Hepatic stellate cell (primary cell): ENCODE measurements at places on chromosomes 12 and 14.
A peak's percentile ranks its signal among the peaks of the same experiment; 100 is the strongest.

- DNase-seq = no peak
Measured at GRCh38 chr12:126830778-126831680, 1435.9 kb upstream of the TMEM132C start.

GRCh38 chr12:88889326-88890110, 309.2 kb upstream of the KITLG start:
- DNase-seq = no peak

DNA sequence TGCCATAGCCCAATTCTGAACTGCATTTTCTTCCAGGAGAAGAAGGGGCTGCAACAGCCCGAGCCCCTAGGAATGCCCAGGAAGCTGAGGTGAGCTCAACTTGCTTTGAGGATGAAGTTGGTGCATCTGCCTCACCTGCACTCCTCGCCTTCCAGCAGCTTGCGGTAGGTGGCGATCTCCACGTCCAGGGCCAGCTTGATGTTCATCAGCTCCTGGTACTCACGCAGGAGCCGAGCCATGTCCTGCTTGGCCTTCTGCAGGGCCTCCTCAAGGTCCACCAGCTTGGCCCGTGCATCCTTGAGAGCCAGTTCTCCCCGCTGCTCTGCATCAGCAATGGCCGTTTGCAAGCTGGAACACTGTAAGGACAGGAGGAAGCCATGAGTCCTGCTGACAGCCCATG, 6.0 kb downstream of the KRT75 start:
- DNase-seq = no peak

GRCh38 chr14:61350427-61351270, 29.3 kb downstream of the PRKCH start:
- DNase-seq = no peak

DNA sequence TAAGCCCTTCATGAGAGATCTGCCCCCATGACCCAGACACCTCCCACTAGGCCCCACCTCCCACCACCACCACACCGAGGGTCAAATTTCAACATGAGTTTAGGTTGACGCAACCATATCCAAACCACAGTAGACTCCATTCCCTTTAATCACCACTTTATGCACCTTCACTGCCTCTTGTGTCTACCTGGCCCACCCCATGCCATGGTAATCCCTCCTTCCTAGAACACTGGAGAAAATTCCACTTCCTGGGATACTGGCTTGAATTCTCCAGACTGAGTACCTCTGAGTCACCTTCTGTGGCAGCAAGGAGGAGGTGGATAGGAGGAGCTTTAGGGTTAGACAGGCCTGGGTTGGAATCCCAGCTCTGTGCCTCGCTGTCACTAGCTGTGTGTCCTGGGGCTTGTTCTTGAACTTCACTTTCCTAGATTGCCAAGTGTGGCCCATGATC, 26.1 kb upstream of the CIPC start:
- peak; percentile 32 for DNase-seq

- DNase-seq = no peak
Measured at GRCh38 chr14:52640137-52640536, 55.2 kb downstream of the ERO1A start.

DNA sequence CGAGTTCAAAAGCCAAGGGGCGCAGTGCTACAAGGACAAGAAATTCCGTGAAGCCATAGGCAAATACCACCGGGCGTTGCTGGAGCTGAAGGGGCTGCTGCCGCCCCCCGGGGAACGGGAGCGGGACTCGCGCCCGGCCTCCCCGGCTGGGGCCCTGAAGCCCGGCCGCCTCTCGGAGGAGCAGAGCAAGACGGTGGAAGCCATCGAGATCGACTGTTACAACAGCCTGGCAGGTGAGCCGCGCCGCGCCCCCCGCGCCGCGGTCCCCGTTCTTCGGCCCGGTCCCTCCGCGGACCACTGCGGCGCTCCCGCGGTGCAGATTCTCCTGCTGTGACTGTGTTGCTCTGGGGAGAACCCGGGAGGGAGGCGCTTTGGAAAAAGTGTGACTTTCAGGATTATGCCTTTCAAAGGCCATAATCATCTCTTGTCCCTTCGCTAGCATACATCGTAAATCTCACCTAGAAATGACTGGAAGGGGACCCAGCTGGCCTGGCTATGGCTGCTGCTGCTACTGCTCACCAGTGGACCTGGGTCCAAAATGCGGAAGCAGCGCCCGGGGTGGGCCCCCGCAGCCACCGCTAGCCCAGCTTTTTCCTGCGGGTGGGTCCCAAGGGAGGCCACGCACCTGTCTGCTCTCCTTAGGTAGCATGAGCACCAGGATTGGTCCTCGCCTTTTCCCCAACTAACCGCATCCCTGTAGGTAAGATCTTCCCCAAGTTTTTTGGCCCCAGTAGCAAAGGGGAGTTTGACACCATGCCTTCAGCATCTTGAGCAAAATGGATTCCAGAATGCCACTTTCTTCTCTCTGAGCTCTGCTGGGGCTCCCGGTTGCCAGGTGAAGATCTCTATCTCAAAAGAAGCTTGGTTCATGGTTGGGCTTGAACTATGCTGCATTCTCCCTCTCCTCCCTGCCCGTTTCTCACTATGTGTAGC, 853 bp downstream of the TTC9 start:
- DNase-seq = no peak

GRCh38 chr14:38758661-38759060, 344.4 kb downstream of the SEC23A start:
- no peak for DNase-seq

DNA sequence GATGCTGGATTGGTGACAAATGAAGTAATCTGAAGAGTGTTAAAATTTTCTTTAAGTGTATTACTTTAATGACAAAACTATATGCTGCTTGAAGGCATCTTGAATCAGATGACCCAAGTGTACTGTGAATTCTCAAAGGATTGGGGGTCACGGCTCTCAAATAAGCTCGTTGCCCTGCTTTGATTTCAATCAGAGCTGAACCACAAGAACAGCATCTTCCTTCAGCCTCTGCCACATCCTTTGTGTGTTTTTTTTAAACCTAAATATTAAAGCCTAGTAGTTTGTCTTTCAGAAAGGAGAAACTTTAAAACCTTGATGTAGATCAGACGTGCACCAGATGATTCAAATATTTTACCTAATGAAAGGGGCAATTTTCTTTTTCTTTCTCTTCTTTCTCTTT, 11.7 kb downstream of the ELK3 start:
- DNase-seq = no peak

GRCh38 chr14:85280074-85280473, 249.9 kb upstream of the FLRT2 start:
- DNase-seq = no peak

DNA sequence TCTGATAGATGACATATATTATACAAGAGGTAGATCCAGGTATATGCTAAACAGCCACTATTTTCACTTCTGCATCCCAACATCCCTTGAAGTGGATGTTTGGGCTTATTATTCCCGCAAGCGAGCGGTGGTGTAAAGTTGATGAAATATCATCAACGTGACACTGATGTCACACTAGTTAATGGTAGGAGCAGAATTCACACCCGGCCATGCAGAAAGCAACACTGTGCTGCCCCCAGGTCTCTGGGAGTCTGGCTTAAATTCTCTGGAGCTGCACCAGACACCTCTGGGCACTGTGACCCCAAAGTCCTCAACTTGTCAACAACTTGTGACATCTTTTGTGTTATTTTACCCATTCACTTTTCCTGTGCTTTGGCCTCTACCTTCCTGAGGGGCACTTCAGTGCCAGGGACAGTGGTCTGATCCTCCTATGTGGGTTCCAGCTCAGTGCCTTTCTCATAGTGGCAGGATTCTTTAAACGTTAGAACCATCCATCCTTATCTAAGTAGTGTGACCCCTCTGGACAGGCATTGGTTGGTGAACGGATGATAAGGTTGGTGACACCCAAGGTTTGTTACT, 952 bp downstream of the DRAM1 start:
- DNase-seq = no peak

DNA sequence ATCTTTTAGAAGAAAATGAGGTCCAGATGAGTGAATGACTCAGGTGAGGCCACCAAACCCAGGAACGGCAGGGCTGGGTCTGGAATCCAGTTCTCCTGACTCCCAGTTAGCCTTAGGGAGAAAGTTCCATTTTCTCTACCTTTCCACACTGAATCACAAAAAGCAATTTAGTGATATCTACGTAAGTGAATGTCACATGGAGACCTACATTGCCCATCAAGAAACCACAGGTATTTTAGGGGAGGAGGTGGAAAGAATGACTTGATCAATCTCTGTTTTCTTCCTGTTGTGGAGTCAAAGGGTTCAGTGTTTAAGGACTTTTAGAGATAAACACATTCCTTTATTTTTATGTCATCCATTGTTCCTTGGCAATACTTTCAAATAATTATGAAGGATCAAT, 106.9 kb upstream of the PTPRB start:
- no peak for DNase-seq

- DNase-seq = peak; percentile 23
Measured at GRCh38 chr14:60722107-60722356, 2.1 kb downstream of the SIX4 start.

GRCh38 chr12:75543529-75543928, 32.1 kb upstream of the KRR1 start:
- DNase-seq = no peak
